SK-MEL-5 (cell line): ENCODE measurements at places on chromosomes 4 and X. TPM values are rescaled to one million over a fixed set of nuclear protein-coding genes. Genes with fewer than 3 reads are reported as not detected.
A peak's percentile ranks its signal among the peaks of the same experiment; 100 is the strongest.

MAGEB1 gene
- not detected in 2 replicates for total RNA-seq

TRPC3 gene
- total RNA-seq, result 0.05 TPM in 1 of 2 replicates, not detected in the other

- DNase-seq, result peak; percentile 49
These were observed 18.9 kb downstream of the CNGA2 start for GRCh38 chrX:151753313-151754046.

FAT4 gene
- total RNA-seq, result 0.11 and 1.0 TPM in 2 replicates

RAB33A gene
- total RNA-seq, result 0.18 TPM in 1 of 2 replicates, not detected in the other

VMA21 gene
- 89.7 and 95.4 TPM in 2 replicates for total RNA-seq

DNA sequence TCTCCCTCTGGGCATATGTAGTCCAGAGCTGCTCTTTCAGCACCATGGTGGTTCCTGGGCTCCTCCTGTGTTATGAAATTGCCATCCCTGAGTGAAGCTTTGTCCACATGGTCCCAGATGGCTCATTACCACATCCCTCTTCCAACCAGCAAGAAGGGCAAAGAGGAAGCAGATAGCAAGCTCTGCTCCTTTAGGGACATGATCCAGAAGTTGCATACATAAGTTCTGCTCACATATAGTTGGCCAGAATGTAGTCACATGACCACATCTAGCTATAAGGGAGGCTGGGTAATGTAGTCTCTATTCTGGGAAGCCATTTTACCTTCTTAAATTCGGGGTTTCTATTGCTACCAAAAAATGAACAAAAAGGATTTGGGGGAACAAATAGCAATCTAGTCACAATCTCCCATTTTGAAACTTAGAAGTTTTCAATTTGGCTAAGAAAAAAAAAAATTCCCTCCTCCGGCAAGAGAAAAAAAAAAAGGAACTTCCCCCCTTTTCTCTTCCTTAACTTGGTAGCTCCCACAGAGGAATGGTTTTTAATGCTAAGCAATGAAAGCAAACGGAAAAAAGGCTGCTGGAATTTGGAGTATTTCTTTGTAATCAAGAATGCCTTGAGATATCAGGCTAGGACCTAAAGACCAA lies 88.2 kb upstream of the USP9X start:
- DNase-seq, result peak; percentile 81

MAGEA1 gene
- 2.2 and 2.5 TPM in 2 replicates for total RNA-seq

DNA sequence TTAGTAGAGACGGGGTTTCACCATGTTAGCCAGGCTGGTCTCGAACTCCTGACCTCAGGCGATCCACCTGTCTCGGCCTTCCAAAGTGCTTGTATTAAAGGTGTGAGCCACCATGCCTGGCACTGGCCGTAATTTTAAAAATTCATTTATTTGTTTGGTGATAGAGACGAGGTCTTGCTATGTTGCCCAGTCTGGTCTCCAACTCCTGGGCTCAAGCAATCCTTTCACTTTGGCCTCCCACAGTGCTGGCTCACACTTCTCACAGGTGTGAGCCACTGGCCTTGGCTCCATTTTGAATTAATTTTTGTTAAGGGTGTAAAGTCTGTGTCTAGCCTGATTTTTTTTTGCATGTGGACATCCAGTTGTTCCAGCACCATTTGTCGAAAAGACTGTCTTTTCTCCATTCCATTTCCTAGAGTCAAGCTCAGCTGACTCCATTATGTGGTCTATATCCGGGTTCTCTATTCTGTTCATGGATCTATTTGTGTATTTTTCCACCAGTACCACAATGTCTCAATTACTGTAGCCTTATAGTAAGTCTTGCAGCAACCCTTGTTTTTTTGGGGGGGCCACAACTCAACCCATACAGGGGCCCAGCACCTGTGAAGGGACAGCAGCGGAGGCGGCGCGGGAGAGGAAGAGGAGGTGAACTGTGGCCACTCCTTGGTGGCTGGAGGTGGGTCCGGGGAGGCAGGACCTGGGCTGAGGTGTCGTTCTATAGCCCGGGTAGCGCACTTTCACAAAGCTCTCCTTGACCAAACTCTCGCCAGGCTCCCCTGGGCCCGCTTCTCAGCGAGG lies 1.5 kb upstream of the NSD2 start:
- no peak for DNase-seq

GRCh38 chr4:186931519-186931918 lies 207.9 kb upstream of the FAT1 start:
- DNase-seq, result no peak
